ENCODE measurements at places on chromosomes 7 and 10.

- peak; percentile 57 for DNase-seq
These were observed 1.5 kb downstream of the IPMK start for GRCh38 chr10:58266003-58266825.

DNA sequence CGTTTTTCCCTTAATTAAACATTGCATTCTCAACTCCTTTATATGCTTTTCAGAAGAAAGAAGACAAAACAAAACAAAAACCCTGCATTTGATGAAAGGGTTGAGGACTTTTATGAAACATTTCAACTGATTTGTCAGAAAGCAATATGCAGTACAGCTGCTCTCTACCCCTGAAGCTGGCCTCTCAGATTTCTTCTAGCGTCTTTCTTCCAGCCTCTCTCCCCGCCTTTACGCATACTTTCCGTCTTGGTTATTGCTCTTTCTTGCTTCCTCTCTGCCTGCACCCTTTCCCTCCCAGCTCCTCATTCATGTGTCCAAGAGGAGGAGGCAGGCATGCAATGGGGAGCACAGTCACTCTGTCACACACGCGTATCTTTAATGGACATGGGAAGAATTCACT is 91.0 kb upstream of the COL1A2 start:
- DNase-seq = no peak

DNA sequence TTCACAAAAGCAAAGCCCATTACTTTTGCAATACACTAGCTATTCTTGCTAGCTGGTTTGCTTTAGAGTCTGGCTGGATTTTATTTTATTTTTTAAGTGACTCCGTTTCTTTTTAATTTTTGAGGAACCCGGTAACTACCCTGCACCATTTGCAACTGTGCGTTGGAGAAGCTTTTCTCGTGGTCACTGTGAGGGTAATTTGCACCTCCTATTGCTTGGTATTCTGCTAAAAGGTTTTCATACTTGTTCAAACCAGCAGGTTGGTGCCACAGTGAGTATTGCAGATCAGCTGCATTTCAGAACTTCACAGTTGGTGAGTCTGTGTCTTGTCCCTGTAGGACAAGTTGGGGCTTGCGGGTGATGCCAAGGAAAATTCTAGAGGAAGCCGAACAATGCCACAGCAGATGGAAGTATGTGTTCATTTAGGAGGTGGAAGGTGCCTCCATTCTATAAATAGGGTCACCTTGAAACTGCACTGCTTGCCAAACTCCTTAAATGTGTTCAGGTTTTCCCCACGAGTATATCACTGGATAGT is 3.9 kb upstream of the NMT2 start:
- no peak for DNase-seq

DNA sequence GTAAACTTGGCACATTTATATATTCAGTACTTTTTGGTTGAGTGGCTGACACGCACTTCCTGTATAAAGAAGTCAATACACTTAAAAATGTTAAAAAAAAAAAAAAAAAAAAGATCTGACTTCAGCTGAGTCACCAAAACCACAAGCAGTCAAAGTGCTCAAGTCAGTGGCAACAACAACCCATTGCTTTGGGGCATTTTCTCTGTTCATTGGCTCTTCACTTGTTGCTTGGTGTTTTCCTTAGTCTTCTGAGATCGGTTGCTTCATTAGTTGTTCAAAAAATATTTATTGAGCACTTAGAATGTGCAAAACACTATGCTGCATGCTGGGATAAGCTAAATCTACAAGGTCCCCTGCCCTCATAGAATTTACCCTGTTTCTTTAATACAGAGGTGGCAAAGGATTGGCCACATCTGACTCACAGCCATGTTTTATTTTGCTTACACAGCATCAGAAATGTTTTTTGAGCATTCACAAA is 63.7 kb downstream of the ZNRF2 start:
- DNase-seq = peak; percentile 84

- peak; percentile 18 for DNase-seq
These were observed 80.8 kb upstream of the ADAM12 start for GRCh38 chr10:126468876-126469643.

- no peak for DNase-seq
These were observed 51.2 kb upstream of the NXPH1 start for GRCh38 chr7:8382004-8382730.

GRCh38 chr7:28815928-28816373 is 142.2 kb downstream of the TRIL start:
- no peak for DNase-seq

DNA sequence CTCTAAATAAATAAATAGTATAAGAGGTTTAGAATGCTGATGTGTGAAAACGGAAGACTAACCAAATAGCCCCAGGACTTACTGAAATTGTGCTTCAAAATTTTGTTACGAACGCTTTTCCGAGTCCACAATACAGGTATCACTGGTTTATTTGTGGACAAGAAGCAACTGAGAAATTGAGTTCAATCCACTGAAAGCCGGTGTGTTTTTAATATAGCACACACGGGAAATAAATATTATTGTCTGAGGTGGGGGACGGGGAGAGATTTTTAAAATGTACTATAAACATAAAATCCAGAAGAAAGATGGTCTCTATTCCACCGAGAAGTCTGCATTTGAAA is 598 bp downstream of the SLC16A12 start:
- DNase-seq = no peak

- DNase-seq = peak; percentile 73
These were observed 13.6 kb upstream of the BPGM start for GRCh38 chr7:134632937-134633540.

DNA sequence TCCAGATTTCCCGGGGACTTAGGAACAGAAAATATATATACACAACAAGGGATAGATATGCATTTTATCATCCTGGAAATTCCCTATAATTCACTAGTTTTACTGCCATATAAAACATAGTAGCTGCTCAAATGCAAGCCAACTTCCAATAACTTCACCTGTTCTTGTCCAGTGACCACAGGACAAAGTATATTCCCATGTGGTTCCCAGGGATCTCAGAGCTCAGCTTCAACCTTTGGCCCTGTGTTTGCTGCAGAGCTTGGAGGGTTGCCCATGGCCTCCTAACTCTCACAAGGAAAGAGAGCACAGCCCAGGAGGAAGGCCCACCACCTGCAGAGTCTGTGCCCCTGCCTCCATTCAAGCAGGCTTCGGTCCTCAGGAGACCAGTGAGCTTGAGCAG is 4.5 kb upstream of the DRGX start:
- no peak for DNase-seq

DNA sequence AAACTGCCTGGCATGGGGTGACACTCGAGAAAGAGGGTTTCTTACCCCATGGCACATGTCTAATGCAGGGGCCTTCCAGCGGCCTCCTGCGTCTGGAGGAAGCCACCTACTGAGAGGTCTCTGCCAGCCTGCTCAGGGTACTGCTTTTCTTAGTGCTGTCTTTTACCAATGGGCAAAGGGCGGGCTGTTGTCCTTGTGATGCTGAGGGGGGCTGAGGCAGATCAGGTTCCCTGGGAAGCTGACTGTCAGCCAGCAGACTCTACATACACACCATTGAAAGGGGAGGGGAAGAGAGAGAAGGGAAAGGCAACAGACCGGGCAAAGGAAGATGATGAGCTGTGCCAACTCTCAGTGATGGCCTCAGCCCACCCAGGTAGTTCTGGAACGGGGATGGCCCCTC is 48.7 kb downstream of the COL13A1 start:
- DNase-seq = no peak

GRCh38 chr7:70944516-70944915 is 187.4 kb upstream of the GALNT17 start:
- no peak for DNase-seq

GRCh38 chr7:51310131-51310583 is 6.5 kb downstream of the COBL start:
- no peak for DNase-seq

GRCh38 chr7:108226816-108227299 is 96.7 kb upstream of the LAMB4 start:
- no peak for DNase-seq

DNA sequence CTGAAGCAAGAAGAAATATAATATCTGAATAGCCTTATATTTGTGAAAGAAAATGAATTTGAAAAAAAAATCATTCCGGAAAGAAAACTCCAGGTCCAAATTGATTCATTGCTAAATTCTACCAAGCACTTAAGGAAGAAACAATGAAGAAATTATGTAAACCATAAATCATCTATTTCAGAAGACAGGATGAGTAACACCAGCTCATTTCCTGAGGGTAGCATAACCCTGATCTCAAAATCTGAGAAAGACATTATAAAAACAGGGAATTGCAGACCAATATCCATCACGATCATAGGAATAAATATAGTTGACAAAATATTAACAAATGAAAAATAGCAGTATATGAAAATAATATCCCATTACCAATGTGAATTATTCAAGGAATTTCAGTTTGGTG is 70.1 kb upstream of the RAB18 start:
- no peak for DNase-seq

DNA sequence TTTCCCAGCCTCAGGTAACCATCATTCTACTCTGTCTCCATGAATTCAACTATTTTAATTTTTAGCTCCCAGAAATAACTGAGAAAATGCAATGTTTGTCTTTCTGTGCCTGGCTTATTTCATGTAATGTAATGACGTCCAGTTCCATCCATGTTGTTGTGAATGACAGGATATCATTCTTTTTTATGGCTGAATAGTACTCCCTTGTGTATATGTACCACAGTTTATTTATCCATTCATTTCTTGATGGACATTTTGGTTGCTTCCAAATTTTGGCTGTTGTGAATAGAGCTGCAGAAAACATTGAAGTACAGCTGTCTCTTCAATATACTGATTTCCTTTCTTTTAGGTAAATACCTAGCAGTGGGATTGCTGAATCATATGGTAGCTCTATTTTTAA is 10.5 kb downstream of the ATRNL1 start:
- no peak for DNase-seq

Measured in CD4-positive, alpha-beta T cell treated with Interleukin-10 for 1 hour (primary cell).